ENCODE measurements at places on chromosomes 13 and 19. TPM values are rescaled to one million over a fixed set of nuclear protein-coding genes. Genes with fewer than 3 reads are reported as not detected.

SPPL2B gene
- polyA plus RNA-seq, result 52.5 TPM

TEAD2 gene
- 88.2 TPM for polyA plus RNA-seq

CRX gene
- polyA plus RNA-seq, result not detected

SLITRK6 gene
- 10.2 TPM for polyA plus RNA-seq

UBE2L5 gene
- 1.2 TPM for polyA plus RNA-seq

All from renal cortex interstitium (tissue), 15 donors.